ENCODE measurements at places on chromosomes 7 and 10.
A peak's percentile ranks its signal among the peaks of the same experiment; 100 is the strongest.

DNA sequence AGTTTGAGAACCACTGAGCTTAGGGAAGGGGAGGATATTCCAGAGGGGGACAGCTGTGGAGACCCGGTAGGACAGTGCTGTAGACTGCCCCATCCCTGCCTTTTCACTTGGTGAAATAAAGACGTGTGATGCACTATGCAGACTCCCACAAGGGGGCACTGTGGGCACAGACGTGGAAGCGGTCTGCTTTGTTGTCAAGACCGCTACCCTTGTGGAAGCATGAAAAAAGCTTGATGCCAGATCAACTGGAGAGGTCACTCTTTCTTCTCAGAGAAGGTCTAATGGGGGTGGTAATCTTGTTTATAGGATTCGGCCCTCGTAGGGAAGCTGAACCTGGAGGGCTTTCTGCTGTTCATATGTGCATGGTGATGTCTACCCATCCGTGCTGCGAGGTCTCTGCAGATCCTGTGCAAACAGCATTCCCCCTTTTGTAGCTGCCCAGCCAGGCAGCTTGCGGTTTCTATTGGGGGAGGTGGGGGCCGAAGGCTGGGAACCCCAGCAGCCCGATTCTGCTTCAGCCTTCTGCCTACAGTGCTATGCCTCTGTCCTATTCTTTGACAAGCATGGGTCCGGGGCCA, 13.7 kb downstream of the RPS24 start:
- DNase-seq: peak; percentile 77

DNA sequence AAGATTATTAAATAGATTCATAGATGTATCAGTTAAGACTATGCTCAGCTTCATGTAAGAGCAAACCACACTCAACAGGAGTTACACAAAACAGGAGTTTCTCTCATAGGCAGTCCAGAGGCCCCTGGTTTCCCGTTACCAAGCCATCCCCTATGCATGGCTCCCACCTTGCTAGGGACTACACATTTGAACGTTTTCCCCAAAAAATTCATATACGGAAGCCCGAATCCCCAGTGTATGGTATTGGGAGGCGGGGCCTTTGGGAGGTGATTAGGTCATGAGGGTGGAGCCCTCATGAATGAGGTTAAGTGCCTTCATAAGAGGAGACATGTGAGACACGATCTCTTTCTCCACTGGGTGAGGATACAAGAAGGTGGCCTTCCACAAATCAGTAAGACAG, 29.1 kb downstream of the RSU1 start:
- no peak for DNase-seq

DNA sequence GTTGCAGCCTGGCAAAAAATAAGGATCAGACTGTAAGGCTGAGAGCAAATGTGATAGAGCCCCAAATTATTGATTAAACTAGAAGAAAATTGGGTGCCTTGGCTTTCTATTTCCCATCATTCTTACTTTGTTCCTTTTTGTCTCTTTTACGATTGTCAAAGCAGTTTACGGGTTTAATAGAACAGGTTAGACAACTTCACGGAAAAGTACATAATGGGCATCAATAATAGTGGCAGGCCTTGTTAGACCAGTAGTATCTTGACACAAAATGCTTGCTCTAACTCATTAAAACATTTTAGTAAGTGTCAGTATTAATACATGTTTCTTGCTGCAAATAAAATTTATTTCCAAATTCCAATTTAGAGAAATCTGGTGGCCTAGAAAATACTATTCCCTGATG, 14.5 kb upstream of the GGCT start:
- DNase-seq: no peak

- DNase-seq: no peak
Measured at GRCh38 chr7:93819699-93820098, 70.9 kb downstream of the TFPI2 start.

DNA sequence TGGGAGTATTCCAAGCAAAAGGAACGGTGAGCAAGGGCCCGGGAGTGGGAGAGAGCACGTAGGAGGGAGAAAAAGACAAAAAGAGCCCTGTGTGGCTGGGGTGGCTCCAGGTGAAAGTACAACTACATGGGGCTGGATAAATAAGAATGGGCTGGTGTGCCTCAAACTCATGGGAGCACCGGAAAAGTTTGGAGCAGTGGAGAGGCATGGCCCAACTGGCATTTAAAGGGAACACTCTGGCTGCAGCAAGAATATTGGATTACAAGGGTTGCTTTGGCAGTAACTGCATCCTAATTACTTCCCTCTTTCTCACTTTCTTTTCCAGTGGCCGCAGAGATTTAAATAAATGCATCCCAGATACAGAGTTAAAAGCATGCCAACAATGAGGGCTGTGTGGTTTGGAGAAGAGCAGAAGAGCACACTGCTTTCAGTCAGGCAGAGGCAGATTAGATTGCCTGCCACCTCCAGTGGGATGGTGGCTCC, 39.1 kb upstream of the HERPUD2 start:
- DNase-seq: no peak

DNA sequence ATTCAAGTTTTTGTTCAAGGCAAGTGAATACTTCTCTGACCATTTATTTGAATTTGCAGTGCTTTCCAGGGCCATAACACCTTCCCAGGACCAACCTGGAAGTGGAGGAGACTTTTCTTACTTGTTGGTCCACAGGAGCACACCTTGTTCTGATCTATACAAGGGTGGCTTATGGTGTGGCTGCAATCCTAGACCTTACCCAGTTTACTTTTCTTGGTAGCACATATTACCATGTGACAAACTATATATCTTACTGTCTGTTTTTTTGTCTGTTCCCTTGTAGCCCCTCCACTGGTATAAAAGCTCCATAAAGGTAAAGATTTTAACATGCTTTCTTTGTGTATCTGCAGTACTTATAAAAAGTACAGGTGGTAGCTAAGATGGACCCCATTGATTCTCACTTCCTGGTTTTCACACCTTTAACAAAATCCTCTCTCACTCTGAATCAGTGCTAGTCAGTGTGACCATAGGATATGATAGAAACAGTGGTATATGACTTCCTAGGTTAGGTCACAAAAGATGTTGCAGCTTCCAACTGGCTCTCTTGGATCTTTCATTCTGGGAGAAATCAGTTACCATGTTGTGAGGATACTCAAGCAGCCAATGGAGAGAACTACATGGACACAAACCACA, 5.6 kb upstream of the ASB4 start:
- no peak for DNase-seq

- DNase-seq: no peak
Measured at GRCh38 chr7:84231157-84231556, 36.6 kb upstream of the SEMA3A start.

DNA sequence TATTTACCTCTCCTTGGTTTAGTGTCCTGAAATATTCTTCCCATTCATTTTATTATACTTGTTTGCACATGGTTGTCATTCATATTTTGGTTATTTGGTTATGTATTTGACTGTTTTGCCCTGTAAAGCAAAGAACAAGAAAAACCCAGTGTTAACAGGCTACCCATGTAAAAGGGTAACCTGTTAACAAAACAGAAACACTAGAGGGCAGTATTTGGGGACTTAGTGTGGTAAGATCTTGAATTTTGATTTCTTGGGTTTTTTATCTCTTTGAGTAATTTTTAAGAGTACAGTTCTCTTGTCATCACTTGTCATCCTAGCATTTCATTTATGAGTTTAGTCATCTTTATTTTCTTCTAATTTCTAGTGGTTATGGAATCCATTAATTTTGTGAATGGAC, 51.3 kb downstream of the POLL start:
- DNase-seq: peak; percentile 34

DNA sequence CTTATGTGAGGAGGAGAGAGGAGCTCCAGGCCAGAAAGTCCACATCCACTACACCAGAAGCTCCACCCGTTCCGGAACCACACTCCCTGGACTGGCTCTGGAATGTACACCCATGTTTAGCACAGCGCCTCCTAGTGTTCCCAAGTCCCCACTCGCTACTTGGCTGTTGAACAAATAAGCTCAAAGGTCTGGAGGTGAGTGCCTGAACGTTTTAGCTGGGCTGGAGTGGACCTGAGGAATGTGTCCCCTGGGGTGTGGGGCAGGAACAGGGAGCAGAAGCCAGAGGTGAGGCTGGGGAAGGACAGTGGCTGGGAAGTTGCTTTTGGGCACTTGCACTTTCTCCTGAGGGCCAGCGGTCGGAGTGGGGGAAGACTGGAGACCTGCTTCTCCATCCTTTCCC, 164.1 kb upstream of the CDCA7L start:
- peak; percentile 15 for DNase-seq

DNA sequence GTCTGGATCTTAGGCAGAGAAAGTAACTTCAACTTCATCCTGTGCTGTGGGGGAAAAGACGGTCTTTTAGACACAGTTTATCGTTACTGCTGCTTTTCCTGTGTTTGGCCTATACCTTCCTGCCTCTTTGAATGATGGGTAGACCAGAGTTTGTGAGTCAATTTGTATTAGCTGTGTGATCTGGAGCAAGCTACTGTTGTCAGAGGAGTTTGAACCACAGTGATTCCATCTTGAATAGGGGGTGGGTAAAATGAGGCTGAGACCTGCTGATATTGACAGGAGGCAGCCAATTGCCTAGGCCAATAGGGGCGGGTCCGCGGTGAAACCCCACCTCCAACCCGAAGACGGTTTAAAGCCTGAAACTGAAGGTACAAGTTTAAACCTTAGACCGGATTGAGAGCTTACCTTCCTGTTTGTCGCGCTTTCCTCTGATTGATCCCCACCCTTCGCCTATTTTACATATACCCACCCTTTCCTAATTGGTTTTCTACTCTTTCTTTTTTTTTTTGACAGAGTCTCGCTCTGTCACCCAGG, 35.8 kb upstream of the EIF4H start:
- DNase-seq: no peak

DNA sequence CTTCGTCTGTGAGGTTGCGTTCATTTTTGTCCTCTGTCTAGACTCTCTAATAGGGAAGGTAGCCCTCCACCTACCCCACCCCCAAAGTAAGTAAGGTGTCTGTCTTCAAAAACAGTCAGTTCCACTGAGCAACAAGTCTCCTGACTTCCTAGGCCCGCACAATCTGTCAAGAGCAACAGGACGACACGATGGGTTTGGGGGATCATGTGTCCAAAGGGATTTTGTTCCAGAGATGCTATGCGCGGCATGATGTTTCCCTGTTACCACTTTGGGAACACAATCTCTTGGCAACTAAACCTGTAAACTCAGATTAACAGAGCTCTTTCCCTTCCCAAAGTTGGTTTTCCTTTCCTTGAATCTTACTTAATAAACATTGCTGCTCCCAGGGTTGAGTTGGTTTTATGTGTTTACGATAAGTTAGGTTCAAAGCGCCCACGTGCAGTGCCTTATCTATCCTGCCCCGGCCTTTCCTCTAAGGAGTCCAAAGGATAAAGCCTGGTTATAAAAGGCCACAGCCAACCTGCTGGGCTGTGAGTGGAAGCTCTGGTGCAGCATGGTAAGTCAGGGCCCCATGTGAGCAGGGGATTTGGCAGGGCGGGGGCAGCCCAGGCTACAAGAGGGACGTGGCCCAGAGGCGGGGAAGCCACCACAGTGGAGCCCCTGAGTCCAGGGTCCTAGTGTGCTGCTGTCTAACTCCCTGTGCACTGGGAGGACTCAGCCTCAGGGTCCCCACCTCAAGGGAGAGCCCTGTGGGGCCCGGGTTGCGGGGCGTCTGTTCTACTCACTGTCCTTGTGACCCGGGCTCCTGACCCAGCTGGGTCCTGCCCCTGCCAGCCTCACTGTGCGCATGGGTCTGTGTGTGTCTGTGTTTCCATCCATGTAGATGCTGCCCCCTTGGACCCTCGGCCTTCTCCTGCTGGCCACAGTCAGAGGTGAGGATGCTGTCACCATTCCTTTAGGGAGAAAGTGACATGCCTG, at the start of gene PNLIPRP2:
Gene PNLIPRP2, plus strand, starts transcription at position 531 of the 978 bp plus-strand sequence.
- no peak for DNase-seq

DNA sequence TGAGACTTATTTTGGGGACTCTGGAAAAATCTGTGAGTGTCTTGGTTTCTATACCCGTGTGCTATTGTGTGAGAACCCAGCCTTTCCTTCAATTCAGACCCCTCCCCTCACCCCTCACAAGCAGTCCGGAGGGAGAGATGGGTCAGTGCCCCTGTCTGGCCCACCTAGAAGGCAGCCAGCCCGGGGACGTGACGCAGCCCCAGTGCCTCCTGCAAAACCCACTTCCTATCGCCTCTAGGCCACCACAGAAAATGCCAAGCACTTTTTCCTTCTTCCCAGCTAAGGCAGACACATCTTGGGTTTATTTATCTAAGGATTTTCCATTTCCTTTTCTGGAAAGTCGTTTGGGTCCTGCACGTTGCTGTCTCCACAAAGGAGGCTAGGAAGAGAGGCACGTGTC, 11.6 kb upstream of the AQP1 start:
- no peak for DNase-seq

DNA sequence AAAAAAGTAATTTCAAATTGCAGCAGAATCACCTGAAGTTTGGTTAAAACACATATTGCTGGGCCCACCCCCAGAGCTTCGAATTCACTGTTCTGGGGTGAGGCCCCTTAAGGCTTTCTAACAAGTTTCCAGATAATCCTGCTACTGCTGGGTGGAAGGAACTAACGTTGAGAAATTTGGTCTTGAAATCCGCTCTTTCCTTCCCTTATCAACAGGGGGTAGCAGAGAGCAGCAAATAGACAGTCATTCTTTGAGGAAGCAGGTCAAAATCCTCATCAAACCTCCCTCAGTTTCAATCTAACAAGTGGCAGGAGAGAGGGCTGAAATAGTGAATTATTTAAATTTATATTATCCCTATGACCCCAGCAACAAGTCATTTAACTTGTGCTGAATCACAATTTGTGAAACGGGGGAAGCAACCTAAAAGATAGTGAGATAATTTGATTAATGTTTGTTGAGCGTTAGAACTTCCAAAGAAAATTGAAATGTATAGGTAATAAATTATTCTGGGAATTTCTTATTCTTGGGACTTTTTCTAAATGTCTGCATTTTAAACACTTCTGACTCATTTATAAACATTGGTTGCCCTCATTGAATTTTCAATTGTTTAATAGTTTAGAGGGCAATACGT, 21.7 kb upstream of the MALSU1 start:
- DNase-seq: peak; percentile 70

- DNase-seq: no peak
Measured at GRCh38 chr7:114225784-114226183, 188.8 kb upstream of the FOXP2 start.

- no peak for DNase-seq
Measured at GRCh38 chr7:101625031-101625791, 3.9 kb downstream of the MYL10 start.

GRCh38 chr7:25105911-25106310, 19.1 kb downstream of the CYCS start:
- DNase-seq: no peak
